ENCODE measurements at places on chromosomes 5 and 9.

DNA sequence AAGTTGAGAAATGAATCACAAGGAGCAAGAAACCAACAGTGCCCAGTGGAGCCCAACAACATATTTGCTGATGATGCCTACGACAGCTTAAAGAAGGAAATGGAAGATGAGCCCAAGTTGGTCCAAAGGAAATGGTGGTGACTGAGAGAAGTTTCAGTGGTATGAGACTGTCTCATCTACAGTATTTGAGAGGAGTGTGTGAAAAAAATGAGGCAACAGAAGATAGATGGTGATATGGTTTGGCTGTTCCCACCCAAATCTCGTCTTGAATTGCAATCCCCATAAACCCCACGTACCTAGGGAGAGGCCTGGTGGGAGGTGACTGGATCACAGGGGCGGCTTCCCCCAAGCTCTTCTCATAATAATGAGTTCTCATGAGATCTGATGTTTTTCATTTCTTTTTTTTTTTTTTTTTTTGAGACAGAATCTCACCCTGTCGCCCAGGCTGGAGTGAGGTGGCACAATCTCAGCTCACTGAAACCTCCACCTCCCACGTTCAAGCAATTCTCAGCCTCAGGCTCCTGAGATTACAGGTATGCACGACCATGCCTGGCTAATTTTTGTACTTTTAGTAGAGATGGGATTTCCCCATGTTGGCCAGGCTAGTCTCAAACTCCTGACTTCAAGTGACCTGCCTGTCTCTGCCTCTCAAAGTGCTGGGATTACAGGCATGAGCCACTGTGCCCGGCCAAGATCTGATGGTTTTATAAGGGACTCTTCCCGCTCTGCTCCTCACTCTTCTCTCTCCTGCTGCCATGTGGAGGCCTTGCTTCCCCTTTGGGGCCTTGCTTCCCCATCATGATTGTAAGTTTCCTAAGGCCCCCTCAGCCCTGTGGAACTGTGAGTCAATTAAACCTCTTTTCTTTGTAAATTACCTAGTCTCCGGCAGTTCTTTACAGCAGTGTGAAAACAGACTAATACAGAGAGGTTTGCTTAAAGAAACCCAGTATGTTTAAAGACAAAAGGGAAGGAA lies 30.2 kb downstream of the EFCAB9 start:
- no peak for DNase-seq

- DNase-seq = no peak
Observed at GRCh38 chr5:53167836-53168235, 58.3 kb upstream of the MOCS2 start.

DNA sequence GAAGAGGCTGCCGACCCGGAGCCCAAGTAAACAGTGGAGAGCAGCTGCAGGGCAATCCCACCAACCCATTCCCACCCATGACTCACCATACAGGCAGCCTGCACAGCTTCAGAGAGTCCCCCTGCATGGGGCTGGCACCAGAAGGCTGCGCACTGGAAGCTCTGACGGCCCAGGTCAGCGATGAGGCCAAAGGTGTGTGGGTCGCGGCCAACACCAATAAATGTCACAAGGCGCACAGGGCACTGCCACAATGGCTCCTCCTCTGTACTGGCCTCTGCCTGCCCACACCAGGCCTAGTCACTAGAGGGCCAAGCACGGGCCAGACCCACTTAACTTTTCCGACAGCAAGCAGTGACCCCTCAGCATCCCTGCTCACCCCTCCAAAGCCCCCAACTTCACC lies 3.0 kb upstream of the SRA1 start:
- DNase-seq = no peak

- DNase-seq = no peak
Observed at GRCh38 chr9:4397917-4398316, 92.4 kb upstream of the SLC1A1 start.

DNA sequence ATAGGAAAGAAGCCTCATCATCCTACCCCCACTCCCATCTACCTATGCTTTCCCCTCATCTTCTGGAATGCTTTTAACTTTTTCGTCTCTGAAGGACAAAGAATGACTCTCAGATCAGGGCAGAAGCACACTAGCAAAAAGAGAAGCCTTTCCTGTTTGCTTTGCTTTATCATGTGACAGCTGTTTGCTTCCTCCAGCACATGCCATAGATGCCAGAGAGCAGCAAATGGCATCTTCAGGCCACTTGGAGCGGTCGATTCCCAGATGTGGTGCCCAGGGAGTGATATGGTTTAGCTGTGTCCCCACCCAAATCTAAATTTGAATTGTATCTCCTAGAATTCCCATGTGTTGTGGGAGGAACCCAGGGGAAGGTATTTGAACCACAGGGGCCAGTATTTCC lies 294.8 kb downstream of the GADD45G start:
- no peak for DNase-seq

DNA sequence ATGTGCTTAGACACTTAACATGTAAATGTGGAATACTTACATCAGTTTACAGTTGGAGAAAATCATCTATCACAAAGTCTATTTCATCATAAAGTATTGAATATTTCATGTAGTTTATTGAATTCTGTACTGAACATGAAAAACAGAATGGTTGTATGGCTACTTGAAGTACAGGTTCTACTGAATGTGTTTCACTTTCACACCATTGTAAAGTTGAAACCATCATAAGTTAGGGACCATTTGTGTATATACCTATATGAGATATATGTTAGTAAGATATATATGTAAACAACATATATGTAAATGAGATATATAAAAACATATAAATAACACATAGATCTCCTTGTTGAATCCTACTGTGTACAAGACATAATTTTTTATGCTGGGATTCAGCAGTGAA lies 63.0 kb upstream of the TAF11L2 start:
- no peak for DNase-seq

GRCh38 chr5:4901924-4902323 lies 238.2 kb upstream of the ADAMTS16 start:
- DNase-seq = no peak

GRCh38 chr5:16455668-16456067 lies 9.9 kb downstream of the ZNF622 start:
- DNase-seq = no peak
